Right renal pelvis (tissue), 4 donors: ENCODE measurements at places on chromosomes 2 and 18.

DNA sequence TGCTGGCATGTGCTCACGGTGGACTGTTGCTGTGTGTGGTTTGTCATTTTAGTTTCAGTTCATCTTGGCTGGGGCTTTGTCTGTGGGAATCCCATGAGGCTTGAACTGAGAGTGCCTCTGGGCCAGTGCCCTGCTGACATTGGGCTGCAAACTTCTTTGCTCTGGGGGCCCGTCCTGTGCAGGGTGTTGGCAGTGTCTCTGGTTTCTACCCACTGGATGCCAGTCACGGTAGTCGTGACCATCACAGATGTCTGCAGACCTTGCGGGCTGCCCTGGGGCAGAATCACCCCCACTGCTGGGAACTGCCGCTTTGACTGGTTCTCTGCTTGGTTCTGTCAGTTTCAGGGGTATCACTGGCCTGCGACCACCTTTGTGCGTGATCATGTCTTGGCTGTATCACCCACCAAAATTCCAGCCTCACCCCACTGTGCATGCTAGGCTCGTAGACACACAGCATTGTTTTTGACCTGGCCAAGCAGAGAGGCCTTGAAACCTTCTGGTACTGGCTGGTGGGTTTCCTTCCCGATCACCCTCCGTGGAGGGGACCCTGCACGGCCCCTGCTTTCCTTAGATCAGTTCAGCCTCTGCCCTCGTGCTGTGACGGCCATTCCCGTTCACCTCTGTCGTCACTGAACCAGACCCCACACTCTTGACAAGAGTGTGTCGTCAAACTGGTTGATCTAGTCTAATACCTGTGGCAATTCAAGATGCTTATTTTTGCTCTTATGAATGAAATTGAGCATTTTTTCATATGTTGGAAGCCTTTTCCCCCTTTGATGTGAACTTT is 57.6 kb downstream of the KCNG2 start:
- no peak for DNase-seq

GRCh38 chr18:32389858-32390257 is 80.8 kb downstream of the GAREM1 start:
- DNase-seq: no peak

GRCh38 chr2:27356056-27356381 is 545 bp downstream of the GTF3C2 start:
- no peak for DNase-seq

GRCh38 chr18:38459131-38459994 is 893.8 kb upstream of the CELF4 start:
- DNase-seq: no peak

GRCh38 chr2:204026294-204026693 is 89.7 kb downstream of the ICOS start:
- DNase-seq: no peak

DNA sequence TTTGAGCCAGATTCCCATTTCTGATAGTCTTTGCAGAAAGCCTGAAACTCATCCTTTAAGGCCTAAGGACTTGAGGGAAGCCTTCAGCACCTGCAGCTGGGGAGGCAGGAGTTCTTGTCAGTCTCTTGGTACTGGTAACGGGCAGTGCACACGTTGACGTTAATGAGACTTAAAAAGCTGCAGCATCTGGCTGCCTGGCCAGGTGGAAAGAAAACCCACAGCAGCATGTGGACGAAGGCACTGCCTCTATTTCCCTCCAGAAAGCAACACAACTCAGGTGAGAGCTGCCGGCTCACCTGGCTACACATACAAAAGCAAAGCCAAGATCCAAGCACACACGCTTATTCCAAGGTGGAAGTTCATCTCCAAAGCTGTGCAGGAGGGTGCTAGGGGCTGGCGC is 178.8 kb downstream of the ANAPC1 start:
- DNase-seq: no peak

DNA sequence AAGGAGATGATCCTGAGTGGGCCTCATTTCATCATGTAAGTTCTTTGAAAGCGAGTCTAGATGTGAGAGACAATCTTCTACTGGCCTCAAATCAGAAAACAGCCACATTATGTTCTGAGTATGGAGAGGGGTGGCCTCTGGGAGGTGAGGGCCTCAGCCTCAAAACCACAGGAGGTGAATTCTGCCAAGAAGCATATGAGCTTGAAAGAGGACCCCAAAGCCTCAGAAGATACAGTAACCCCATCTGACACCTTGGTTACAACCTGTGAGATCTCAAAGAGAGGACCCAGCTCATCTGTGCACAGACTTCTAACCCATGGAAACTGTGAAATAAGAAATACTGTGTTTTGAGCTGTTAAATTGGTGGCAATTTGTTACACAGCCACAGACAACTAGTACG is 200.1 kb downstream of the ARHGAP15 start:
- no peak for DNase-seq

GRCh38 chr2:72094701-72095100 is 53.0 kb downstream of the CYP26B1 start:
- no peak for DNase-seq

DNA sequence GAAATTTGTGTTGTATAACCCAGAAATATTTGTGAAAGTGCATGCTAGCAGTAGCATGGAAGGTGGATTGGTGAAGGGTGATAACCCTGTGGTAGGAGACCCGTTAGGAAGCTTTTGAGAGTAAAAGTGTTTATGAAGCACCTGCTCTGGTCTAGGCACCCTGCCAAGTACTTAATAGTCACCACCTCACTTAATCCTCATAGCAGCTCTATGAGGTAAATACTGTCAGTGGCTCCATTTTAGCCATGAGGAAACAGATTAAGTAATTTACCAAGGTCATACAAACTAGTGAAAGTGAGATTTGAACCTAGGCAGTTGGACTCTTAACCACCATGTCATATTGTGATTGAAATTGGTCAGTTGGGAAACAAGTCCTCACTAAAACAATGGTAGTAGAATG is 66.8 kb downstream of the TET3 start:
- DNase-seq: no peak

- DNase-seq: no peak
Observed at GRCh38 chr18:36300211-36300610, 2.7 kb downstream of the FHOD3 start.

DNA sequence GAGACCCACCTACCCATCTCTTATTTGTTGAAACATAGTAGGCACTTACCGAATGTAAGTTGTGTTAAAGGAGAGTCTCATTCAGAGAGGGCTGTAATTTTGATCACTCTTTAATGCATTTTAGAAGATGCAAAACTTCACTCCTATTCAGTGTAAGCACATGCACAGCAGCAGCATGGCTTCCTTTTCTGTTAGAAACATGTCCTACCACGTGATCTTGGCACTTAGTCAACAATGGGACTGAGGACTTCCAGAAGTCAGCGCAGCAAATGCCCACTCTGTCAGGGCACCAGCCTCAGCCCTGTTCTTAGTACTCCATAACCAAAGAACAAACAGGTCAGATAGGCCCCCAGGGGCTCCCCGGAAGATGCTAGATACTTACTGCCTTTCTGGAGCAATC is 456.5 kb downstream of the METTL4 start:
- no peak for DNase-seq

- no peak for DNase-seq
Observed at GRCh38 chr2:9535177-9535576, 20.5 kb downstream of the ADAM17 start.

- no peak for DNase-seq
Observed at GRCh38 chr2:68359889-68360288, 5.2 kb upstream of the PLEK start.

- no peak for DNase-seq
Observed at GRCh38 chr2:238404406-238405216, 22.1 kb upstream of the ASB1 start.

DNA sequence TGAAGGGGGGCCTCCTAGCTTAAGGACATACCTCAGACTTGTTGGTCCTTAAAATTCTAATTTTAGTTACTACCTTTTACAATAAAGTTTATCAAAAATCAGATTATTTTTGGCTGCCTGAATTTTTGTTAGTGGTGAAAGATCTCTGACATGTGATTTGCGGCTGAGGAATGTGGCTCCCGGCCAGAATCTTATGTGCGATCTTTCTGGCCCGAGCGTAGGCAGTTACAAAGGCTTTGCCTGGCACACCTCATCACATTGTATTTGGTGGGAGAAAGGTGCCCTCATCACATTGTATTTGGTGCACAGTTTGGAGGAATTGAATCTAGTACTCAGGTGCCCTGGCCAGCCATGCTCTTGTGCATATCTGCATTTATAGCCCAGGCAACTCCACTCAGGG is 289.1 kb downstream of the GULP1 start:
- DNase-seq: no peak

- DNase-seq: no peak
Observed at GRCh38 chr2:218927876-218928275, 31.6 kb upstream of the CDK5R2 start.
